ENCODE measurements at places on chromosomes 6 and 20. TPM values are rescaled to one million over a fixed set of nuclear protein-coding genes. Genes with fewer than 3 reads are reported as not detected.

Gene PDE10A
- total RNA-seq = 22.6 TPM

Gene ELOVL2
- 6.5 TPM for total RNA-seq

Gene INSM1
- total RNA-seq = not detected

Gene BTNL2
- total RNA-seq = not detected

Gene CPNE5
- total RNA-seq = 0.18 TPM

Gene DEFB121
- not detected for total RNA-seq

Gene ELOVL4
- 1.7 TPM for total RNA-seq

Gene SNX5
- total RNA-seq = 224 TPM

Measured in A549 treated with AZD2906 at 1 μM for 4 hours (cell line).